ENCODE measurements at places on chromosomes 6 and 20.

DNA sequence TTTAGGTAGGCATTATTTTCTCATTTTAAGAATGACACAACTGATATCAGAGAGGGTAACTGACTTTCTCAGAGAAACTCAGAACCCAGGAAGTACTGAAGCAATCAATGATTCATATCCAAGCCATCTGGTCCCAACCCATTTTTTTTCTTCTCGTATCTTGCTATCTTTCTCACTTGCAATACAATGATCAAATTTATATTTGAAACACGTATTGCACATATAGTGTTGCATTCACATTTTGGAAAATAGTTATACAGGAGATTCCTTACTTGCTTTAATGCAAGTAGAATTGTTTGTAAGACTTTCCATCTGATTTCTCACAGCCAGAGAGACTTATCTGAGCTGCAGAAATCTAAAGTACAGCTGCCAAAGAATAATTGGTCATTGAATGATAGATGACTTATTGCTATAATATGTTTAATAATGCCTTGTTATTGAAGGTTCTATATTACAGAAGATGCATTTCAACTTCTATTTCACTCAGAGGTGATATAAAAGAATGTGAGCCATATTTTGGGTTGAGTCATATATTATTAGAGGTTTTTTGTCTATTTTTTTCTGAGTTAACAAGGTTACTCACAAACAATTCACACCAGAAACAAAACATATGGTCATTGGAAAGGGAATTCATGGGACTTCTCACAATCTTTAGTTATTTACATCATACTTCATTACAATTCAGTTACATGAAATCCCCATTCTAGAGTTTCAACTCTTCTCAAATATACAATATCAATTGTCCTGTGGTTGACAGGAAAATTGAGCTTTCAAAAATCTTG is 337.5 kb upstream of the CITED2 start:
- DNase-seq = no peak

GRCh38 chr20:31713312-31714273 is 9.1 kb downstream of the BCL2L1 start:
- no peak for DNase-seq

GRCh38 chr6:31899882-31900722 is 1.8 kb downstream of the ZBTB12 start:
- no peak for DNase-seq

DNA sequence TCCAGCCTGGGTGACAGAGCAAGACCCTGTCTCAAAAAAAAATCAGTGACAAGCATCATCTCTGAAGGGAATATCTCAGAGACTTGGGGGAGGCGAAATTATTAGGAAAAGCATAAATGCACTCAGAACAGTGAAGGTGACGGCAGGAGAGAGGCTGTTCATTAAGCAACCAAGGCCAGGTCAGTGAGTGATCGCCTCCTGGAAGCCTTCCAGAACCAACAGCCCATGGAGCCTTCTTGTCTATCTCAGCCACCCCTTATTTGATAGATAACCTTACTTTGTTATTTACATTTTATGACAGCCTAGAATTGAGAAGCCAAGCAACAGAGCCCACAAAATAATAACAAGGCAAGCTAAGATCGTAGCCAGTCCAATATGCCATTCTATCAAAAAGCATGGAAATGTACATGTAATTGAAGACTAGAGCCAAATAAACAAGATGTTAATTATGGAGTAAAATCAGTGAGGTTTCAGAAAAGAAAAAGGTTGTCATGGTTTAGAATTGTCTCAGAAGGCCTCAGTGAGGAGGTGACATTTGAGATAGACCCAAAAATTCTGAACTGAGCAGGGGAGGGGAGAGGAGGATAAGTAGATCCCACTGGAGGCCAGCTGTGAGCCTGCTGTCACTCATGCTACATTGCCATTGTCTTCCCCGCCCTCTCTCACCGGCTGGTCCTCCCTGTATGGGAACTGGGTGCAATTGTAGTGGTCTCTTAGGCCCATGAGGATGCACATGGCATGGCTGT is 17.8 kb downstream of the BNIP5 start:
- no peak for DNase-seq

DNA sequence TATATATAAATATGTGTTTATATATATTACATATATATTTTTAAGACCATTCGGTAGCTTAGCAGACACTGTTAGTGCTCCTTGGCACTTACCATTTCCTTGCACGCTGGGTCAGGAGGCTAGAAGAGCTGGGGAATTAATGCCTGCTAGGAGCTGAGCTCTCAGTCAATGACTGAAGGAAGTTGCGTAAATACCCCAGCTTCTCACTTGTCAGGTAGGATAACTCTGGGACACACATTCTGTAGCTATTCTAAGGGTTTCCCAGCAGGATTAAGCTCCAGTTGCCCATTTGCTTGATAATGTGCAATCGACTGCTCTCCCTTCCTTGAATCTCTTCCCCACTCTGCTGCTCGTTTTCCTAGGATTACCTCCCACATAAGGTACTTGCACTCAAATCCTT is 15.7 kb upstream of the DNAAF9 start:
- DNase-seq = no peak

DNA sequence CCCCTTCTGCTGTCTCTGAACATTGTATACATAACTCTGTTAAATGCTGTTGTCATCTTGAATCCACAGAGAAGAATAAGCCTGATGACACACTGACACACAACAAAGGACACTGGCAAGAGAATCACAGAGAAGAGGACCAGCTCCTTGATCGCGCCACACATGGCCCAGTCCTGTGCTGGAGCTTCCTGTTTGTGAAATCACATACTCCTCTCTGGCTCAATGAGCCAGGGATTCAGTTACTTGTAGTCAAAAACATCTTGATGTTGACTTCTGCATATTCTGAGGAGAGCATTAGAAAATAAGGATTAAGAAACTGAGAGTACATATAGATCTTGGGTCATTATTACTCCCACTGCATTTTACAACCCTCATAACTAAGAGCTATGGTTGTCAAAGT is 100.1 kb downstream of the EPB41L2 start:
- no peak for DNase-seq

- DNase-seq = no peak
Observed at GRCh38 chr20:62762376-62762775, 33.9 kb upstream of the MRGBP start.

GRCh38 chr20:13298692-13299373 is 77.8 kb downstream of the ISM1 start:
- DNase-seq = no peak

DNA sequence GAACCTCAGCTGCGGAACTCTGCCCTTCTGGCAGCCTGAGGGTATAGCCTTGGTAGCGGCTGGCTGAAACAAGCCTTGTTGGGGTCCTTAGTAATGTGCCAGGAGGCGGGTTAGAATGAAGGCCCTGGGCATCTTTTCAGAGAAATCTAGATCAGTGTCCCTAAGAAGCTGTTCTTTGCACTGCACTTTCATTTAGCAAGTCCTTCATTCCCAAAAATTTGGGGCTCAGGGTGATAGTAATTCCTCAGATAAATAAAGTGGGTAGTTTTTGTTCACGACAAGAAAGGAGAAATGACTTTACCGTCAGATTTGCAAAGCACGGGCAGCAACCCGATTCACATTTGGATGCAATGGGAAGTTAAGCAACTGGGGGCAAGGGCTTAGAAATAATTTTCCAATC is 3.2 kb downstream of the INSM1 start:
- DNase-seq = no peak

- no peak for DNase-seq
Observed at GRCh38 chr6:19408331-19408730, 428.8 kb upstream of the ID4 start.

All from activated naive CD4-positive, alpha-beta T cell treated with anti-CD3 and anti-CD28 coated beads, Interleukin-2, amount 10 ng/mL, durations not matched to agents 7 days and 5 days (primary cell).